ENCODE measurements at places on chromosomes 11 and 22.

GRCh38 chr22:19824212-19824925 is 30.3 kb downstream of the GNB1L start:
- no peak for DNase-seq

DNA sequence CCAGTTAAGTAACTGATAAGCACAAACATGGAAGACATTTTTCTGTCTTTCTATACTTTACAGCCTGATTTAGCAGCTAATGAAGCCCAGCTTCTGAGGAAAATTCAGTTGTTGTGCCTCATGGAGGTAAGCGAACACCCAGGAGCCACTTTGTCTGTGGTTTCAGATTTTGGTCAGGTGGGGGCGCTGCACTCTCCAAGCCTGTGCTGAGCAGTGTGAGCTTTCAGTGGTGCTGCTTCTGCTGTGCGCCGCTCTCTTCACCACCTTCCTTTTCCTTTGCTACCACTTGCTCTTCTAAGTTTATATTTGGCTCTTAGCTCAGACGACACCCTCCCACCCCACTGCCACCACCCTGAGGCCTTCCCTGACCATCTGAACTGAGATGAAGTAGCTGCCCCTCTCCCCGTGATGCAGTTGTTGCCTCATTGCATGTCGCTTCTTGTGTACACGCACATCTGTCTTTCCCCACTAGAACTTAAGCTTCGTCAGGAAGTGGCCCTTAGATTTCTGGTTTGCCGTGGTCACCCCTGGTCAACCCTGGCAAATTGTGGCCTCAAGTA is 14.0 kb downstream of the PSMD13 start:
- DNase-seq: peak; percentile 53

DNA sequence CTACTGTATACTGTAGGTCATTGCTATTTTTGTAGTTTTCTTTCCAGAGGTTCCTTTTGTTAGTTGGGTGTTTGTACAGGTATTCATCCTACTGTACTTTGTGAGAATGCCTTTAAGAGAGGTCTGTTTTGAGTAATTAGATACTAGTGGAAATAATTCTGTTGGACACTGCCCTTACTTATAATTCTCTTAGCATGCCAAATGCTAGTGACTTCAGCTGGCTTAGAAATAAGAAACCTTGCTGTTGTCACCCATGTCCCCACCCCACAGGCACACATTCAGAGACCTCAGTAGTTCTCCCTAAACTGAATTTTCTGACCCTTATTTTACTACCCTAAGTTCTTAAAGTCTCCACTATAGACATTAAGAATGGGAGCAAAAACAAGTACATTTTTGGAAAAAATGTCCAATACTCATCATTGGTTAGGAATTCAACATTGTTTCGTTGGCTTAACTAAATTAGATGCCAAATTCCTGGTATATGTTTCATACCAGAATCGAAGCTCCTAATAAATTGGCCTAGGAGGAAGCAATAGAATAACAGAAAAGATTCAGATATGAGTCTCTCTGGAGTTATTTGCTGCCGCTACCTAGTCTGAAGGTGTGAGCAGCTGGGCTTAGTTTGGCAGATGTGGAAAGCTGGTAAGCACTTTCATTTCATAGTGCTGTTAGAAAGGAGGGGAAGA is 28.4 kb downstream of the ZNF143 start:
- DNase-seq: no peak

- peak; percentile 14 for DNase-seq
Observed at GRCh38 chr22:44623771-44624510, 78.1 kb upstream of the PRR5 start.

DNA sequence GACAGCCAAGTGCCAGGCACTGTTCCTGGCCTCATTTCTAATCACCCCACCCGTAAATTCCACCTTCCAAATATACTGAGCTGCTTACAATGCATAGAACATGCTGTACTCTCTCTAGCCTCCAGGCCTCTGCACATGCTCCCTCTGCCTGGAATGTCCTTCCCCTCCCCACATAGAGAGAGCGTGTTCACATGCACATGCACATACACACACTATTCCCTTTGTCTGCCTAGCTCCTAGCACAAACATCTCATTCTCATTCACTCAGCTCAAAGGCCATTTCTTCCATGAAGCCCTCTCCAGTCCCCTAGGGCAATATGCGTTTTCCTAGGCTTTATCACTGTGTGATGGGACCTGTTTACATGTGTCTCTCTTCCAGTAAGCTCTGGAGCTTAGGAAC is 144.6 kb downstream of the WT1 start:
- no peak for DNase-seq

DNA sequence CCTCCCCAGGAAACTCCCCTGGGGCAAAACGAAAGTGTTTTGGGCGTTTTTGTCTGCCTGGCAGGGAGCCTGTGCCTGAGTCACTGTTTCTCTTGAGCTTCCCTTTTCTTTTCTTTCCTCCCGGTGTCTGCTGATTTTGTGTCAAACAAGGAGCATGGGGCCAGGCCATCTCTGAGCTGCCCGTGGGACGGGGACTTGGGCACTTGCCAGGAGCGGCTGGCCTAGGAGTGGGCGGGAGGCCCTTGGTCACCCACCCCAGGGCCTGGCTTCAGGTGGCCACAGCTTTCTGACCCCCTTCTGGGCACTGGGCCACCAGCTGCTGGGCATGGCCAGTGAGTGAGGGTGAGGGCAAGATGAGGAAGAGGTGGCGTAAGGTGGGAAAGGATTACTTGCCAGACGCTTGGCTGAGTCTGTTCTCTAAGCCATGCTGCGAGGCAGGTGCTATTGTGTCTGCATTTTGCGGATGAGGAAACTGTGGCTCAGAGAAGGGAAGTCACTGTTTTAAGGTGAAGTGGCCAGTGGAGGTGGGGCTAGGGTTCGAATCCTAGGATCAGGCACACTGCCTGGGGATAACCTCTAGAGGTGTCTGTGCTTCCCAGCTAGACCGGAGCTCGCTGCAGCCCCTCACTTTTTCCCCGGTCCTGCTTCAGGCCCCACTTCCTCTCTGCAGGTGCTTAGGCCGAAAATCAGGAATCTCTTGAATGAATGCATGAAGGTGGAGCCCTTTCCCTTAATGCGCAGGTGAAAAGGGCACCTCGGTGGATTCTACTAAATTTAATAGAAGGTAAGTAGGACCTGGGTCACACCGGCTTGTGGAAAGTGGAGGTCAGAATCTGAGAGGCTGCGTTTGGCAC is 7.8 kb upstream of the NFAM1 start:
- no peak for DNase-seq

GRCh38 chr11:6258571-6259081 is 1.0 kb upstream of the CCKBR start:
- DNase-seq: no peak

- DNase-seq: no peak
Observed at GRCh38 chr11:11071486-11071885, 213.6 kb upstream of the ZBED5 start.

DNA sequence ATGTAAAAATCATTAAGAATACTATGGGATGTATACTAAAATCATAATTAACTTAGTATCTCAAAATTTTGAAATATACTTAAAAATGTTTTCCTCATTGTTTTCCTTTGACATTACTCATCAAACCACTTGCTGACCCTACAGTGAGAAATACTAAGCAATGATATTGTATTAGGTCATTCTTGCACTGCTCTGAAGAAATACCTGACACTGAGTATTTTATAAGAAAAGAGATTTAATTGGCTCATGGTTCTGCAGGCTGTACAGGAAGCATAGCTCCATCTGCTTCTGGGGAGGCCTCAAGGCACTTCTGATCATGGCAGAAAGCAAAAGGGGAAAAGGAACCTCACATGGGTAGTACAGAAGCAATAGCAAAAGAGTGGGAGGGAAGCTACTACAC is 950.9 kb upstream of the CHORDC1 start:
- peak; percentile 26 for DNase-seq

- peak; percentile 78 for DNase-seq
Observed at GRCh38 chr11:102390667-102391465, 43.9 kb downstream of the BIRC2 start.

DNA sequence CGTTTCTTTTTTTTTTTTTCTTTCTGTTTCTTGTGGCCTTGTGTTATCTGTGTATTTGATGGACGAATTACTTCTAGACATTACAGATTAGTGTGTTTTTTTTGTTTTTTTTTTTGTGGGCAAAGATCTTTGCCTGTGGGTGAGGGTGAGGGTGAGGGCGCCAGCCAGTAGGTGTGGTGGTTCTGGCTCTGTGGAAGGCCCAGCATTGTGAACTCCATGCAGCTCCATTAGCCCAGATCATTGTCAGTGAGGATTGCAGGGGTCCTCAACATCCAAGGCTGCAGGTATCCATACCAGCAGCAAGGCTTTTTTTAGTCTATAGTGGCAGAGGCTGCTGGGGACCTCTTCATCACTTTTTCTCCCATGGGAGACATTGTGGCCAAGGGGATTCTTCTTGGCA is 13.7 kb downstream of the BIRC2 start:
- DNase-seq: no peak

GRCh38 chr11:23138761-23139160 is 278.5 kb upstream of the CCDC179 start:
- no peak for DNase-seq

DNA sequence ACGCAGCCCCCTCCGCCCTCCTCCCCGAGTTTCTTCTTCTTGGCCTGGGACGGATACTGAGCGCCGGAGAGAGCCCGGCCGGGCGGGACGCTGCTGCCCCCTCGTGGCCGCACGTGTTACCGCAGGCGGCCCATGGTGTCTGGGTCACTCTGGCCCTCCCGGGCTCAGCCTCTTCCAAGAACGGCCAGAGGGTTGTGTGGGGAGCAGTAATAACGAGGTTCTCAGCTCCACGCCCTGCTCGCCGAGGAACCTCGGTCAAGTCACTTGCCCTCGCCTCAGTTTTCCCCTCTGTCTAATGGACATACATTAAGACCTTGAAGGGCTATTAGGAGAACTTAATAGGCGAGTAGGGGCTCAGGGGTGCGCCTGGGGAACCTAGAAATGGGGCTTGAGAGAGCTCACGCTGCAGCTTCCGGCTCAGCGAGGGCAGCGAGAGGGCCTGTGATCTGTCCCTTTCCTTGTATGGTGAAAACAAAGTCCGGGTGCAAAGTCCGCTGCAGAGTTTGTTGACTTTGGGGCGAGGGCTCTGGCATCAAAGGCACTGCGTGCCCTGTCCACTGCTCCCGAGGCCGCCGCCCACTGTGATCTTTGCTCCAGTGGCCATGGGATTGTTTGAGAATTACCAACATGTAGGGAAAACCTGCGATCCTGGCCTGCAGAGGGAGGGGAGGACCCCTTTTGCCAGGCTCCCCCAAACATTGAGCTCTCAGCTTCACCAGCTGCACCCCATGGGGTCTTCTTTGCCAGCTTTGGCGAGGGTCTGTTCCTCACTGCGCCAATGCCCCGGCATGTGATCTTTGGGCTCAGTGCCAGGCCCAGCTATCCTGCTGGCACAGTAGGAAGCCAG is 14.4 kb upstream of the LRP5 start:
- DNase-seq: peak; percentile 83

- no peak for DNase-seq
Observed at GRCh38 chr22:40453671-40454070, 83.3 kb downstream of the SGSM3 start.

- no peak for DNase-seq
Observed at GRCh38 chr11:94525546-94526324, 13.5 kb downstream of the C11orf97 start.

DNA sequence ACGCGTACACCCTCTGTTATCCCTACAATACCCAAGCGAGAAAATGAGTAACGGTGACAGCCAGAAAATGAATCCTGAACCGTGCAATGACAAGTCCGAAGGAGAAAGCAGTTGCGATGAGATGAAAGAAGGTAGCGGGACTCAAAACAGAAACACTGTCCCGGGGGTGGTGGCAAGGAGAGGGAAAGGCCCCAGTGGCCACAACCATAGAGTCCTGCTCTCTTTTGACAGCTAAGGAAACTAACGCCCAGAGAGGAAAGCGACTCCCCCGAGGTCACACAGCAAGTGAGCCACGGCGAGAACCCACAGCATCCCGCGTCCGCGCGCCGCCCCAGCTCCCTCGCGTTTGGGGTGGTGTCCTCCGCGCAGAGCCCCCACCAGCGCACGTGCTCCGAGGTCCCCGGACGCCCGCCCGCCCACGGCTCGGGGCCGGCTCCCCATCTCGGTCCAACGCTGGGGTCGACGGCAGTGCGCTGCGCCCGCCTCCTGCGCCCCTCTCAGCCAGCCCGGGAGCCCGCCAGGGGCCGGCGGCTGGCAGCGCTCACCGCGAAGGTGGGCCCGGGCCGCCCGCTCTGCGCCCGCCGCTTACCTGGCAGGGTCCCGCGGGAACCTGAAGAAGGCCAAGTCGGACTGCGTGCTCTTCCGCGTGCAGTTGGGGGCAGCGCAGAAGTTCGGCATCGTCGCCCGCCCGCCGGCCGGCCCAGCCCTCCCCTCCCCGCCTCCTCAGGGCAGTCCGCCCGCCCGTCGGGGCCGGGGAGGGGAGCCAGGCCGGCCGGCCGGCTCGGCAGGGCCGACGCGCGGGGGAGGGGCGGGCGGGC is 564 bp downstream of the THAP12 start:
- DNase-seq: peak; percentile 57

- no peak for DNase-seq
Observed at GRCh38 chr11:91489989-91490388, 734.6 kb upstream of the FAT3 start.

DNA sequence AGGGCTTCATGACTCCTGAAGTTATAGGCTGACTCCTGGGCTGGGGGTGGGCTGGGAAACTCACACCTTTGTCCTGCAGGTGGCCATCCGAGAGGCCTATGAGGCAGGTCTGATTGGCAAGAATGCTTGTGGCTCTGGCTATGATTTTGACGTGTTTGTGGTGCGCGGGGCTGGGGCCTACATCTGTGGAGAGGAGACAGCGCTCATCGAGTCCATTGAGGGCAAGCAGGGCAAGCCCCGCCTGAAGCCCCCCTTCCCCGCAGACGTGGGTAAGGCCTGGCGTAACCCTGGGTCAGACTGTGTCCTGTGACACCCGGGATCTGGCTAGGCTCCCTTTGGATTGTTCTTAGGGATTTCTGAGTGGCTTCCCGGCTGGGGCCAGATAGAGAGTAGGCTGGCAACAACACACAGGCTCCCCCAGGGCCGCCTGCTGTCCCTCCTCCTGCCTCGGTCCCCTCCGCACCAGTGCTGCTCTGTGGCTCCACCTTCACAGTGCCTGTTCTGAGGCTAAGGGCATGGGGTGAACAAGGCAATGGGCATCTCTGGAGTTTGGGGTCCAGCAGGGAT is 3.6 kb downstream of the NDUFV1 start:
- DNase-seq: no peak

- no peak for DNase-seq
Observed at GRCh38 chr11:78938036-78938435, 363.4 kb upstream of the NARS2 start.

DNA sequence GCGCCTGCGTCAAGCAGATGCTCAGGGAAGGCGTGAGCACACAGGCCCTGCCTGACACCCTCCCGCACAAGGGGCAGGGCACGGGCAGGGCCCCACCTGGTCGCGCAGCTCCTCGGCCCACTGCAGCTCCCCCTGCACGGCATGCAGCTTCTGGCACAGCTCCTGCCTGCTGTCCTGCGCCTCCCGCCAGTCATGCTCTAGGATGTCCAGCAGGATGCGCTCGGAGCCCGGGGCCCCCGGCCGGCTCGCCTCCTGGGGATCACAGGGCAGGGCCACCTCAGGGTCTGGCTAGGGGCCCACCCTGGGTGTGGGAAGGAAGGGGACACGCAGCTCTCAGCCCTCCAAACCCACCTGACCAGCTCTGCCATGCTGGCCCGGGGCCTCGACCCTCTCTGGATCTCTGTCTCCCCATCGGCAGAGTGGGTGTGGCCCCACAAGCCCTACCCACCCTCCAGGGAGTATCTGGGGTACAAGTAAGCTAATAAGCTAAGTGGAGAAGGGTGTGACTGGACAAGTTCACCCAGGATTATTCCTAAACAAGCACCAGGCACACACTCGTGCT is 10.7 kb downstream of the CARD10 start:
- DNase-seq: no peak

GRCh38 chr22:23622634-23623033 is 9.5 kb downstream of the DRICH1 start:
- no peak for DNase-seq

All from RKO (cell line).